Aorta (tissue), 5 donors: ENCODE measurements at places on chromosomes 5 and 9. TPM values are rescaled to one million over a fixed set of nuclear protein-coding genes. Genes with fewer than 3 reads are reported as not detected.

DNA sequence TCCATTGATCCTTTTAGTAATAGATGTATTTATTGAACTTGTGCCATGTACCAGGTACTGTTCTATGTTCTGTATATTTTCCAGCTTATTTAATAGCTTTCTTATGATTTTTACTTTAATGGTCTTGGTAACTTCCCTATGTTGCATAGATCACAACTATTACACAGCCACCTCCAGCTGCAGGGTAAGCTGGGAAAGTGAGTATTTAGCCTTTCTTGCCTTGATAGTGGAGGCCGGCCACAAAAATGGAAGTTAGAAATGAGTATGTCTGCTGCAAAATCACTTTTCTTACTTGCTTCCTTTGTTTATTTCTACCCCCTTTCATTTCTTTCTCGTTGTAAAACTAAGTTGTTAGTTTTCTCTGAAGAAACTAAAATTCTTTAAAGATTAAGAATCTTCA, 43.1 kb upstream of the ANKDD1B start:
- no peak overlapping the region for H3K4me3 ChIP-seq
- DNase-seq: no peak
- no peak overlapping the region for H3K27ac ChIP-seq

- DNase-seq: no peak
- no peaks in the 10 kb centered on the region for H3K27me3 ChIP-seq
- H3K36me3 ChIP-seq: no peaks in the 10 kb centered on the region
- H3K4me3 ChIP-seq: no peak overlapping the region
- H3K27ac ChIP-seq: no peak overlapping the region
Measured at GRCh38 chr5:142952229-142952628, 182.1 kb downstream of the ARHGAP26 start.

Gene LEAP2
- total RNA-seq: 2.1 TPM

Gene FCHO2
- 47.7 TPM for total RNA-seq

DNA sequence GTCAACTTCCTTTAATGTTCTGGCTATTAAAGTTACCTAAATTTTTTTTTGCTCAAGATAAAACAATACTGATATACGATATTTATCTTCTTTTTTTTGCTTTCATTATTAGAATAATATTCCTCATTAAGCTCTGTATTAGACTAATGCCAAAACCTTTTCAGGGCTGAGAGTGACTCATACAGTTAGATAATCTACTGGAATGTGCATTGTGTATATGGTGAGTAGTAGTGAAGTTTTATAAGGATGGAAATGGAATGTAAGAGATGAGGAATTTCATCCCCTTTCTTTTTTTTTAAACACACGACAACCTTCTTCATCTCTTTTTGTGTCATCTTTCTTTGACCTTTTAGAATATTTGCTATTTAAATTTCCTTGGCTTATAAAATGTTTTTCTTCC, 268.6 kb downstream of the ISL1 start:
- no peak overlapping the region for H3K4me3 ChIP-seq
- H3K27ac ChIP-seq: no peak overlapping the region
- H3K4me1 ChIP-seq: no peaks in the 10 kb centered on the region
- no peak for DNase-seq

Gene SLC4A9
- total RNA-seq: not detected

- H3K4me3 ChIP-seq: no peak overlapping the region
- DNase-seq: no peak
- no peak overlapping the region for H3K27ac ChIP-seq
Measured at GRCh38 chr5:127864511-127864910, 161.3 kb downstream of the CCDC192 start.

DNA sequence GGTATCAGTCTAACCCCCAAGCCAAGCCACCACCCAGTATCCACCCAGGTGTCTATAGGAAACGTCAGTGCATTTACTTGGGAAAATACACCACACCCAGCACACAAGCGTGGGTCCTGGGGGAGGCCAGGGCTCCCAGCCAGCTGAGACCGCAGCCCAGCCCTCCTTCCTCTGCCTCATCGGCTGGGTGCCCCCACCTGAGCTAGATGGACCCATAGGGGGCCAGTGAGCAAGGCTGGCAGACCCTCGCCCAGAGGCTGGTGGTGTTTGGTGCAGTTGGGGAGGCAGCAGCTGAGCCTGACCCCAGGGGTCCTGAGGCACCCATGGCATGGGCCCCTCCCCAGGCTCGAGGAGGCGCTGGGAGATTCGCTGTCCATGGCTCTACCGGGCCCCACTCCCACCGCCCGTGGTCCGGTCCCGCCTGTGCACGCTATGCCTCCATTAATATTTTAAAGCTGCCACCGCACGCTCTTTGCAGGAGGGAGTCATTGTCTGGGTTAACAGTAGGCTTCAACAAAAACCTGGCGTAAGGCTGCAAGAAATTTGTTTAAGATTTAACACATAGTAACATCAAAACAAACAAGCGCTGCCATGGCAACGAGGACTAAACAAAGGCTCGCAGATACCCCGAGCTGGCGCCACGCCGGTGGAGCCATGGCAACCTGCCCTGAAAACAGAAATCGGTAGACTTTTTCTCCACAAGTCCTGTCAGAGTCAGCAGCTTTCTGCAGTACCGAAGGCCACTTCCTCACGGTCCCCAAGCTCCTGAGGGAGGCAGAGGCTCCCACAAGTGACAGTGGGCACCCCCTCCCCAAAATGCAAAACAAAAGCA, 20.6 kb downstream of the TPPP start:
- H3K36me3 ChIP-seq: no peaks in the 10 kb centered on the region
- no peak overlapping the region for H3K4me3 ChIP-seq
- peak; percentile 90 for DNase-seq
- no peaks in the 10 kb centered on the region for H3K27me3 ChIP-seq
- H3K4me1 ChIP-seq: no peaks in the 10 kb centered on the region
- H3K27ac ChIP-seq: no peak overlapping the region

Gene EGFL7
- 78.6 TPM for total RNA-seq

DNA sequence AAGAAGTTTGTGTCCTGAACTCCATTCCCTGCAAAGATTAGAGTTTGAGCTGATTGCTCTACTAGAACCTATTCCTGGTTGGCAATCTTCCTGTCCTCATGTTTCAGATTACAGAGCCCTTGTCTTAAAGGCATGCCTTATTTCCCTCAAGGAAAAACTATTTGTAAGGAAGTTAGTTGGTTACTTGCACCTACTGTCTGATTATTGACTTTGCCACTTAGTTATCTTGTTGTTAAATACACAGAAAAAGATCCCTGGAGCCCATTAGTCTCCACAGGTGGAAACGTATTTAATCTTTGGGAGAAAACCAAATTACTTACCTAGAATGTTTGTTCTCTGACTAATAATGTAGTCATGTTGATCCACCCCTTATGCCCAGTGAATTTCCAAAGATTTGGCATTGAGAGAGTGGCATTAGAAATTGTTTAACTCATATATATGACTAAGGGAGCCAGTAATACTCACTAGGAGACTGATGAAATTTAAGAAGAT, 132.3 kb upstream of the ELL2 start:
- H3K27me3 ChIP-seq: no peaks in the 10 kb centered on the region
- H3K4me1 ChIP-seq: peaks cover 2% of the 10 kb centered on the region
- no peak overlapping the region for H3K27ac ChIP-seq
- H3K36me3 ChIP-seq: no peaks in the 10 kb centered on the region
- H3K4me3 ChIP-seq: no peak overlapping the region

Gene SPATA31A3
- not detected for total RNA-seq

- no peak for DNase-seq
- no peaks in the 10 kb centered on the region for H3K27me3 ChIP-seq
Measured at GRCh38 chr5:172266676-172267092, 16.9 kb downstream of the UBTD2 start.

- H3K27me3 ChIP-seq: no peaks in the 10 kb centered on the region
- H3K4me1 ChIP-seq: no peaks in the 10 kb centered on the region
- H3K36me3 ChIP-seq: no peaks in the 10 kb centered on the region
- H3K4me3 ChIP-seq: peak overlapping the region; percentile 8
Measured at GRCh38 chr9:129383019-129383560, 205.0 kb upstream of the IER5L start.

DNA sequence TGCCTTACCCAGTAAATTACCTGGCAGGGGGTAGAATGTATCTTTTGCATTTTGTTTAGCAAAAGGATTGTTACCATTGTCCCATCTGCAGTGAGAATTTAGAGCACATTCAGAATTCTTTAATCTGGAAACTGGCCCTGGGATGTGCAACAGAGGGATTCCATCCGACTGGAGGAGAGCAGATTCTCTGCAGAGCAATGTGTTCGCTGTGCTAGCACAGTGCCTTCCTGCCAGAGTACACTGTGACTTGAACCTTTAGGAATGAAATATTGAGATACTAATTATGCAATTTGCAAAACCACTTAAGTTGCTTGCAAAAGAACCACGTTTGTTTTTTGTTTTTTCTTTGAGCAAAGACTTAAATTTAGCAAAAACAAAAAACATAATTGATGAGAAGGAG, 22.5 kb upstream of the DMRT1 start:
- H3K4me1 ChIP-seq: no peaks in the 10 kb centered on the region
- H3K36me3 ChIP-seq: no peaks in the 10 kb centered on the region
- no peak overlapping the region for H3K4me3 ChIP-seq
- H3K27me3 ChIP-seq: no peaks in the 10 kb centered on the region
- no peak for DNase-seq

- H3K4me3 ChIP-seq: no peak overlapping the region
- H3K4me1 ChIP-seq: no peaks in the 10 kb centered on the region
- H3K27me3 ChIP-seq: no peaks in the 10 kb centered on the region
- H3K36me3 ChIP-seq: no peaks in the 10 kb centered on the region
Measured at GRCh38 chr5:77232574-77233358, 22.3 kb downstream of the PDE8B start.

Gene FLT4
- 22.1 TPM for total RNA-seq

DNA sequence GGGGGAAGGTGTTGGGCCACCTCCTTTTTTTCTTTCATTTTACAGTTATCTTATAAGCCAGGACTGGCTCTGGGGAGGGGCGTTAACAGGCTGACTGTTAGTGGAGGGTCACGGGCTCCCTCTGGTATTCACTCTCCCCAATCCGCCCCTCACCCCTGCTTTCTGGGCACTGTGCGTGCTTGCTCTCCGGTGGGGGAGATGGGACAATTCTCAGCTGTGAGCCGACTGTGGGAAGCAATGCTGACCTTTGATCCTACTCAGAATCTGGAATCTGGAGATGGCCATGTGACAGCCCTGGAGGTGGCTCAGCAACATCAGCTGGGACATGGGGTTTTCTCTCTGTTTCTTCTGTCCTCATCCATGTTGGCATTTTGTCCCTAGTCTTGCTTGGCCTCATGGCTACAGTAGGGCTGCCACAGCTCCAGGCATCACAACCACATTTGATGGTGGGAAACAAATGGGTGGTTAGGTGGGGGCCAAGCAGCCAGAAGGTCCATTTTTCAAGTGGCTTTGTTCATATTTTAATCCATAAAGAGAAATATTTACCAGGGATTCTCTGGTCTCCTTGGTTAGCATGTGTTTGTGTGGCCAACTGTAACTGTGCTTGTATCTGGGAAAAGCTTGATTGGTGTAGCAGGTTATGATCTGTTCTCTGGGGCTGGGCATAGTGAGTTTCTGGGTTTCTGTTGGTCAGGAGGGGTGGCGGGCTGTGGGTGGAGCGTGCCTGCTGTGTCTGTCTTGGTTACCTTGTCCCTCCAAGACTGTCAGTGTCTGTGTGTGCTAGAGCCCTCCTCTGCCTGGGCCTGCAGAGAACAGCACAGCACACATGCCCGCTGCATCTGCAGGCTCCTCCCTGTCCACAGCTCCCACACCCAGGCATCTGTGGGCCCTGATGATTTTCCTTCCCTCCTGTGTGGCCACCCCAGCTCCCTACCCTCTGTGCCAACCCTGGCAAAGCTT, 12.4 kb downstream of the WNK2 start:
- H3K27me3 ChIP-seq: no peaks in the 10 kb centered on the region
- DNase-seq: no peak
- no peaks in the 10 kb centered on the region for H3K4me1 ChIP-seq
- H3K27ac ChIP-seq: no peak overlapping the region
- H3K4me3 ChIP-seq: no peak overlapping the region

Gene FAT2
- not detected for total RNA-seq

GRCh38 chr5:32261198-32261597, 51.5 kb downstream of the MTMR12 start:
- no peaks in the 10 kb centered on the region for H3K4me1 ChIP-seq
- H3K27ac ChIP-seq: no peak overlapping the region
- peaks cover 10% of the 10 kb centered on the region for H3K36me3 ChIP-seq
- no peak overlapping the region for H3K4me3 ChIP-seq
- H3K27me3 ChIP-seq: no peaks in the 10 kb centered on the region

- H3K27me3 ChIP-seq: no peaks in the 10 kb centered on the region
- no peak overlapping the region for H3K4me3 ChIP-seq
Measured at GRCh38 chr5:97297063-97297703, 114.1 kb upstream of the RIOK2 start.

DNA sequence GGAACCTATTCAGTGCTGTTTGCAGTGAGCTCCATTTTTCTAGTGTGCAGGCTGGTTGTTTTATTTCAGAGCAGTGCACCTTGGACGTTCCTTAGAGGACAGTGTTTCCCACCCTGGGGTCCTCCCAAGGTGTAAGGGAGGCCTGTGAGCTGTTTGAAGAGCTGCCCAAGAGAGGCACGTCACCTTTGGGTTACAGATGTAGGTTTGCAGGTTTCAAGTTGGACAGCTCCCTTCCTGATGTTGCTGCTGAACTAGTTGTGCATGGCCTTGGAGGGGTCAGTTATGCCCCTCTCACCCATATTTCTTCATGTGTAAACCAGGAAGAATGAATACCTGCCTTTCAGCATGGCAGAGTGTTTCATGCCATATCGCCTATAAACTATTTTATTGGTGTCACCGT, 34.7 kb upstream of the POMT1 start:
- no peak overlapping the region for H3K27ac ChIP-seq
- H3K27me3 ChIP-seq: no peaks in the 10 kb centered on the region
- no peak overlapping the region for H3K4me3 ChIP-seq
- H3K36me3 ChIP-seq: peaks cover 18% of the 10 kb centered on the region

DNA sequence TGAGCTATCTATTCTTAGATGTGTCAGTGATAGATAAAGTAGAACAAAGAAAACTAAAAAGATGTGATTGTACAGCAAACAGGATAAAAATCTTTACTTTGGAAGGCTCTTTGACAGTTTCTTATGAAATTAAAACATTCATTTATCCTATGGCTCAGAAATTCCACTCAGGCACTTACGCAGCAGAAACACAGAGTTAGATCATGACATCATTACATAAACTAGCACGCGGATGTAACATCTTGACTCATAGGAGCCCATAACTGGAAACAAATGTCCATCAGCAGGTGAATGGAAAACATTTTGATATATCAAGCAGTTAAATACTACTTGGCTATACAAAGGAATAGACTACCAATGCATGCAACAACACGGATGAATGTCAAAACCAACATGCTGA, 45.3 kb downstream of the ICE1 start:
- no peak for DNase-seq
- H3K27me3 ChIP-seq: no peaks in the 10 kb centered on the region
- H3K27ac ChIP-seq: no peak overlapping the region
- H3K4me3 ChIP-seq: no peak overlapping the region
- no peaks in the 10 kb centered on the region for H3K4me1 ChIP-seq

DNA sequence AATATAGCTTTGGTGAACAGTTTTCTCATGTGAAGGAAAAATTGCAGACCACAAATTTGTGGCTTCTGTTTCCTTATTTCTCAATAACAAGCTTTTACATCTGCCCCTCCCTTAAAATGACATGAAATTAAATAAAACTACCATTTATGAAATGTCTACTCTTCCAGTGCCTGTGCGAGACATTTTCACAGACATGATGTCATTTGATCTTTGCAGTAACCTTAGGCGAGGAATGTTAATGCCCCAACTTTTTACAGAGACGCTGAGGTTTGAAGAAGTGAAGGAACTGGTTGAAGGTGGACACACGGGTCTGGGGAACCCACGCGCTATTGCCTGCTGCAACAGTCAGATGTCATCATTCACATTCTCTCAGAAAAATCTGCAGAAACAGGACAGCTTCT, 61.5 kb downstream of the OSTF1 start:
- peaks cover 2% of the 10 kb centered on the region for H3K36me3 ChIP-seq
- DNase-seq: no peak
- H3K4me3 ChIP-seq: no peak overlapping the region
- H3K4me1 ChIP-seq: peaks cover 4% of the 10 kb centered on the region
- no peak overlapping the region for H3K27ac ChIP-seq

Gene C5orf52
- total RNA-seq: not detected
